ENCODE measurements at places on chromosomes 16 and 17.

DNA sequence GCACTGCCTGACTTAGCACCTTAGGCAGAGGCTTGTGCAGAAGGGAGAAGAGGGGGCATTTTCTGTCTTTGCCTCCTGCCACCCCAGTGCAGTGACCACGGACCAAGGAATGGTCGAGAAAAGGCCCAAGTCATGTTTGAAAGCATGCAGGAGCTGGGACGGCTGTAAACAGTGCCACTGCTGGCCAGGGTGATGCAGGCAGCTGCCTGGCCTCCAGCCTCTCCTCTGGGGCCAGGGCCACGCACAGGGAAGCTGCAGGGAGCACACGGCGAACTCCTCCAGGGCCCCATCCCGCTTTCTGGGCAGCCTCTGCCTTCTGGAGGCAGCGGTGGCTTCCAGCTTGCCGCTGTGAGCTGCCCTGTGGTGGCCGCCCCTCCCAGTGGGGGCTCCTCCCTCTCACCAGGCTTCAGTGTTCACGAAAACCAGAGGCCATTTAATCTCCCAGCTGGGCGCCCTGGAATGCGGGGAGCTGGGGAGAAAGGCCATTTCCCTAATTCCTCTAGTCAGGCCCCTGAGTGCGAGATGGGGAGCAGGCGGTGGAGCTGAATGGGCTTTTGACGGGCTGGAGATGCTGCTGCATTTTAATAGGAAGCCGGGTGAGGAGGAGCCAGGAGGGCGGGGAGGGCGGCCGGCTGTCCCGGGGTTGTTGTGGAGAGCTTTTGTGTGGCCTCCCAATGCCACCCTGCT lies 28.7 kb upstream of the DNAI2 start:
- no peak for DNase-seq

- no peak for DNase-seq
Measured at GRCh38 chr17:76142585-76143041, 1.6 kb upstream of the FOXJ1 start.

DNA sequence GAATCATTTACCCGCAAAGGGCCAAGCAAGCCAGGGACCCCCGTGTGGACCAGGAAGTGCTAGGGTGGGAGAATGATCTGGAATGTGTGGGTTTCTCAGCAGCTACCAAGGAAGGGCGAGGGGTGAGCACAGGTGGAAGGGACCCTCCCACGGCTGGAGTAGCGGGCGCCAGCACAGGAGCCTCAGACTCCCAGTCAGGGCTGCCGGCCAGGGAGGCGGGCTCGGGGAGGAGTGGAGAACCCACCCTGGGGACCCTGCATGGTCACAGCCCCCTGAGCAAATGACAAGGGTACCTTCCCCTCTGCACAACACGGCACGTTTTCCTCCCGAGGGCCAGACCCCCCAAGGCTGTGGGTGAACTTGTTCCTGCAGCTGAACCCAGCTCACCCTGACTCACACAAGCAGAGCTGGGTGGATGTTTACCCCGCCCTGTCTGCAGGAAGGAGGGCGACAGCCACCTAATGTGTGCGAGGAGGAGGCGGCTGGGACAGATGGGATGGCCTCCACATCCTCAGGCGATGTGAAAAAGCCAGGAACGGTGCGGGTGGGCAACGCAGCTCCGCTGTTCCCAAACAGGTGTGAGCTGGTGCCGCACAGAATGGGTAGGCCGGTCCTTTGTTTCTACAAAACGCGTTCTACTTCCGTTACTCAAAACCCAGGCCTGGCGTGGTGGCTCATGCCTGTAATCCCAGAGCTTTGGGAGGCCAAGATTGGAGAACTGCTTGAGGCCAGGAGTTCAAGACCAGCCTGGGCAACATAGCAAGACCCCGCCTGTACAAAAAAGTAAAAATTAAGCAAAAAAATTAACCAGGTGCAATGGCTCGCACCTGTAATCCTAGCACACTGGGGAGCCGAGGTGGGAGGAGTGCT lies 6.2 kb downstream of the ECI1 start:
- no peak for DNase-seq

DNA sequence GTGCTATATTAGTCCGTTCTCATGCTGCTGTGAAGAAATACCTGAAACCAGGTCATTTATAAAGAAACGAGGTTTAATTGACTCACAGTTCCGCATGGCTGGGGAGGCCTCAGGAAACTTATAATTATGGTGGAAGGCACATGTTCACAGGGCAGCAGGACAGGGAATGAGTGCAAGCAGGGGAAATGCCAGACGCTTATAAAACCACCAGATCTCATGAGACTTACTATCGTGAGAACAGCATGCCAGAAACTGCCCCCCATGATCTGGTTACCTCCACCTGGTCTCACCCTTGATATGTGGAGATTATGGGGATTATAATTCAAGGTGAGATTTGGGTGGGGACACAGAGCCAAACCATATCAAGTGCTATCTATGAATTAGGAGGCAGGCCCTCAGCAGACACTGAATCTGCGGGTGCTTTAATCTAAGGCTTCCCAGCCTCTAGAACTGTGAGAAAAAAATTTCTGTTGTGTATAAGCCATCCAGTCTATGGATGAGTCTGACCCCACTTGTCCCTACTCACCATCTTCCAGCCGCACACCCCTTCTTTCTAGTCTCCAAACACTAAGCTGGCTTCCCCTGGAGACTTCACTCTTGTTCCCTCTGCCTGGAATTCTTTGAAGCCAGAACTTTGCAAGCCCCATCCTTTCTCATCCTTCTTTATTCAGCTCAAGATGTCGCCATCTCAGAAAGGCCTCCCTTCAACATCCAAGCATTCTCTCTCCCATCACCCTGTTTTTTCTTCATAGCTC lies 772 bp upstream of the NUP93 start:
- DNase-seq = no peak

GRCh38 chr17:32160526-32160925 lies 18.2 kb downstream of the RHOT1 start:
- no peak for DNase-seq

GRCh38 chr17:74597069-74597790 lies 5.1 kb upstream of the CD300LD start:
- no peak for DNase-seq

- no peak for DNase-seq
Measured at GRCh38 chr16:2032285-2033056, 5.8 kb downstream of the NHERF2 start.

DNA sequence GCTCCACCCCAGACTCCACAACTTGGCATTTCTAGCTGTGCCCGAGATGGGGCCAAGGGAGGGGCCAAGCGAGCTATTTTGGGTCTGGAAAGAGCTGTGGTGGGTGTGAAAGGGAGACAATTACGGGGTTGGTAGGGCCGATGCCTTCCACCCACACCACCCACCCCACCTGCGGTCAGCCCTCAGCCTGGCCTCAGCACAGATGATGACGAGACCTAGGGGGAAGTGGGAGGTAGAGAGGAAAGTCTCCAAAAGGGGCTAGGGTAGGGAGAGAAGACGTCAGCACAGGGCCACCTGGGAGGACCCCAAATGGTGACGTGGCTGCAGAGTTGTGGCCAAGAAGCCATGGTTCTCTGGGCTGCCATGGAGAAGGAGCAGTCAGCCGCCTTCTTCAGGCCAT lies 83.1 kb downstream of the SDK2 start:
- no peak for DNase-seq

GRCh38 chr17:7208027-7208571 lies 11.5 kb downstream of the DLG4 start:
- no peak for DNase-seq

DNA sequence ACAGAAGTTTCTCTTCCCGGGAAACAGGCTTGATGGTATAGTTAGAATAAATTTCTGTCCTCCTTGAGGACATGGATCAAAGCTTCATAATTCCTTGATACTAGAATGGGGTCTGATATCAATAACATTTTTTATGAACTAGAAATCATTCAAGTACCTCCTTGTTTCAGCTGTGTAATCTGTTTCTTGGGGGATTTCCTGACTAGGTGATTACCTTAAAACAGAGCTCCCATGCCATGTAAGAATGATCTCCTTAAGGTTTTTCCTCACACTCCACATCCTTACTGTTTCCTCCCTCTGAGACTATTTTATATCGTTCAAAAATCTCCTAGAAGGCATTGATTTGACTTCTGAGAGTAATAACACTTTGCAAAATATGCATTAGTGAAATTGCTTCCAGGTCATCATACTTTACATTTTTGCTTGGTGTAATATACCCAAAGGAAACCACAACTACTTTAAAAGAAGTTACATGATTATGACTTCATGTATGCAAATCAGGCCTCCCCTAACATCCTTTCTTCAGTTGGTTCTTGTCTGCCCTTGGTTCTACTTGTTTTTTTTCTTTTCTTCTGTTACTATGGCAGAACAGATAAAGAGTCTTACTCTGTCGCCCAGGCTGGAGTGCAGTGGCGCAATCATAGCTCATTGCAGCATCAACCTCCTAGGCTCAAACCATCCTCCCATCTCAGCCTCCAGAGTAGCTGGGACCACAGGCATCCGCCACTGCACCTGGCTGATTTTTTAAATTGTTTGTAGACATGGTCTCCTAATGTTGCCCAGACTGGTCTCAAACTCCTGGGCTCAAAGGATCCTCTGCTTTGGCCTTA lies 388.8 kb downstream of the ZFHX3 start:
- DNase-seq = no peak
